H1 (cell line): ENCODE measurements at places on chromosomes 6 and 20. TPM values are rescaled to one million over a fixed set of nuclear protein-coding genes. Genes with fewer than 3 reads are reported as not detected.

GRCh38 chr6:2116496-2116895 is 128.9 kb downstream of the GMDS start:
- no peaks in the 10 kb centered on the region for H3K36me3 ChIP-seq
- no peak for DNase-seq
- no peak overlapping the region for H3K4me3 ChIP-seq
- H3K27me3 ChIP-seq = no peaks in the 10 kb centered on the region
- no peak overlapping the region for H3K27ac ChIP-seq
- H3K4me1 ChIP-seq = no peaks in the 10 kb centered on the region

GRCh38 chr20:32018269-32019155 is 8.3 kb downstream of the CCM2L start:
- peak overlapping the region; percentile 77 for H3K4me3 ChIP-seq
- H3K36me3 ChIP-seq = no peaks in the 10 kb centered on the region
- no peaks in the 10 kb centered on the region; the same call in none of the 2 replicates for H3K27me3 ChIP-seq
- peaks cover 10% of the 10 kb centered on the region for H3K4me1 ChIP-seq
- peak overlapping the region; percentile 73; the same call in 1 of the 2 replicates for H3K27ac ChIP-seq
- DNase-seq = peak; percentile 99

TRAPPC3L gene
- not detected in 2 replicates for total RNA-seq

SYCP2 gene
- total RNA-seq = 0.50 and 0.69 TPM in 2 replicates

TUBB2A gene
- total RNA-seq = 330 and 349 TPM in 2 replicates
